ENCODE measurements at places on chromosomes 2 and 18. TPM values are rescaled to one million over a fixed set of nuclear protein-coding genes. Genes with fewer than 3 reads are reported as not detected.

ADD2 gene
- 65.7 TPM for polyA plus RNA-seq

TTL gene
- polyA plus RNA-seq: 93.9 TPM

OBSL1 gene
- polyA plus RNA-seq: 148 TPM

PTH2R gene
- polyA plus RNA-seq: 1.0 TPM

ABCG8 gene
- 1.2 TPM for polyA plus RNA-seq

SMIM21 gene
- 0.27 TPM for polyA plus RNA-seq

FAM237A gene
- polyA plus RNA-seq: not detected

SFTPB gene
- polyA plus RNA-seq: 0.12 TPM

TMEM178A gene
- polyA plus RNA-seq: 55.8 TPM

DPP10 gene
- polyA plus RNA-seq: 41.7 TPM

DNA sequence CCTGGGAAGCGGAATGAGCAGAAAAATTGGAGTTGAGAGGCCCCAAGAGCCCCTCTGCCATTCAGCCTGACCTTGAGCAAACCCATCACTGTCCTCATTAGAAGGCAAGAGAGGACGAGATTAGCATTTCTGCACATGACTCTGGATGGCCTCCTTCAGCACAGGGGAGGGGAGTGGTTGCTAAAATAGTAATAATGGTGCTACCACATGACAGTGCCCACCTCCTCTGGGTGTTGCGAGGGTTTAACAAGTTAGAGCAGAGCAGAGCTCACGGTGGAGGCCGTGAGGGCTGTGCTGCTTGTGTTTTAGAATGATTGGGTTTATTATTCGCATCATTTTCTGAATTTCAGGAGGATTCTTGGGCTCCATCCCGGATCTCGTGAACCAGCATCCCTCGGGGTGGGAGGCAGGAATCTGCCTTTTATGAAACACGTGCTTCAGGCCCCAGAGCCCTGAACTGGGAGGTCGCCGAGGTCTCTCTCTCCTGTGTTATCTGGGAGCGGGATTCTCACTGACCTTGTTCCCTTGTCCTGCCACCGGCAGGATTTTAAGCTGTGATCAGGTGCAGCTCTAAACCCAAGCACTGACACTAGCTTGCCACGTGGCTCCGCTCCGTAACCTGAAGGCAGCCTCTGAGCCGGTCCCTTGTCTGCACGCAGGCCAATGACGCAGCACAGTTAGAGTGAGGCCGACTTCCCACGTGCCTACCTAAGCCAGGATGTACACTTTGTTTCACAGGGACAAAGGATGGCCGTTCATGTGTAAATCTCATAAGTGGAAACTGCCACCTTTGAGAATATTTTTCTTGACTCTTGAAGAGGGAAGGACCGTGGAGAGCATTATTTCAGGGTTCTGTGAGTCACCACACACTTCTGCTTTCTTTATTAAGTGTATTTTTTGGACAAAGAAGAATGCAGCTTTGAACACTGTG lies 142.3 kb downstream of the ACOXL start:
- no peak overlapping the region for H3K4me3 ChIP-seq
- H3K27ac ChIP-seq: no peak overlapping the region
- H3K27me3 ChIP-seq: no peaks in the 10 kb centered on the region
- H3K4me1 ChIP-seq: peaks cover 3% of the 10 kb centered on the region
- DNase-seq: no peak

GRCh38 chr2:47344890-47345589 lies 57.9 kb upstream of the MSH2 start:
- peak; percentile 98 for DNase-seq
- H3K27ac ChIP-seq: peak overlapping the region; percentile 83
- H3K27me3 ChIP-seq: no peaks in the 10 kb centered on the region
- H3K36me3 ChIP-seq: no peaks in the 10 kb centered on the region
- peaks cover 10% of the 10 kb centered on the region for H3K4me1 ChIP-seq

GRCh38 chr2:85853499-85854165 lies 35.2 kb downstream of the ST3GAL5 start:
- H3K4me1 ChIP-seq: peaks cover 4% of the 10 kb centered on the region
- no peaks in the 10 kb centered on the region for H3K27me3 ChIP-seq
- DNase-seq: no peak
- no peak overlapping the region for H3K27ac ChIP-seq
- H3K36me3 ChIP-seq: peaks cover 37% of the 10 kb centered on the region

DNA sequence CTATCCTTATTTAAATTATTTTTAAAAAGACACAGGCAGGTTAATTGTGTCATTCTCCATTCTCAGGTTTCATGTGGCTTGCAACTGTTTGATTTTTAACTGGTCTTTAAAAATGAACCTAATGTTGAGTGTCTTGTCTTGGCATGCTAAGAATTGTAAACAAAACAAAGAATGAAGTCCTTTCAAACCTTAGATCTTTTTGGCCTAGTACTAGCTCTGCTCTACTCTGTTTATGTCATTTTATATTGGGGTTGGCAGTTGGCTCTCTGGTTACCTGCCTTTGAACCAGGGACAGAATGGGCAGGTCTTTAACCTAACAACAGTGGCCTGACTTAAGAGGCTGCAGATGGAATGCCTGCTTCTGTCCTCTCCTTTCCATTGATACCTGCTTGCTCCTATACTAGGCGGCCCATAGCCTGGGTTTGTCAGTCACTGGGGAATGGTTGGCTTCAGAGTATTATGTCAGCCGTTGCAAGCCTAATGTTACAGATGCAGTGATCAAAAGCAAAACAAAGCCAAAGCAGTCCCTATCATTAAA lies 85.5 kb downstream of the MTA3 start:
- H3K27me3 ChIP-seq: no peaks in the 10 kb centered on the region
- peaks cover 2% of the 10 kb centered on the region for H3K36me3 ChIP-seq
- no peak overlapping the region for H3K27ac ChIP-seq
- no peaks in the 10 kb centered on the region for H3K4me1 ChIP-seq

- H3K4me3 ChIP-seq: no peak overlapping the region
- DNase-seq: no peak
- H3K27me3 ChIP-seq: no peaks in the 10 kb centered on the region
- no peaks in the 10 kb centered on the region for H3K4me1 ChIP-seq
- H3K27ac ChIP-seq: no peak overlapping the region
- H3K36me3 ChIP-seq: no peaks in the 10 kb centered on the region
These were observed 87.2 kb upstream of the POU3F3 start for GRCh38 chr2:104766683-104767082.

GRCh38 chr2:215553946-215554345 lies 118.1 kb upstream of the FN1 start:
- H3K4me1 ChIP-seq: no peaks in the 10 kb centered on the region
- H3K4me3 ChIP-seq: no peak overlapping the region
- H3K27ac ChIP-seq: no peak overlapping the region
- H3K36me3 ChIP-seq: no peaks in the 10 kb centered on the region

- H3K36me3 ChIP-seq: no peaks in the 10 kb centered on the region
- no peak overlapping the region for H3K4me3 ChIP-seq
- no peaks in the 10 kb centered on the region for H3K27me3 ChIP-seq
These were observed 31.6 kb downstream of the STK39 start for GRCh38 chr2:168215813-168216212.

DNA sequence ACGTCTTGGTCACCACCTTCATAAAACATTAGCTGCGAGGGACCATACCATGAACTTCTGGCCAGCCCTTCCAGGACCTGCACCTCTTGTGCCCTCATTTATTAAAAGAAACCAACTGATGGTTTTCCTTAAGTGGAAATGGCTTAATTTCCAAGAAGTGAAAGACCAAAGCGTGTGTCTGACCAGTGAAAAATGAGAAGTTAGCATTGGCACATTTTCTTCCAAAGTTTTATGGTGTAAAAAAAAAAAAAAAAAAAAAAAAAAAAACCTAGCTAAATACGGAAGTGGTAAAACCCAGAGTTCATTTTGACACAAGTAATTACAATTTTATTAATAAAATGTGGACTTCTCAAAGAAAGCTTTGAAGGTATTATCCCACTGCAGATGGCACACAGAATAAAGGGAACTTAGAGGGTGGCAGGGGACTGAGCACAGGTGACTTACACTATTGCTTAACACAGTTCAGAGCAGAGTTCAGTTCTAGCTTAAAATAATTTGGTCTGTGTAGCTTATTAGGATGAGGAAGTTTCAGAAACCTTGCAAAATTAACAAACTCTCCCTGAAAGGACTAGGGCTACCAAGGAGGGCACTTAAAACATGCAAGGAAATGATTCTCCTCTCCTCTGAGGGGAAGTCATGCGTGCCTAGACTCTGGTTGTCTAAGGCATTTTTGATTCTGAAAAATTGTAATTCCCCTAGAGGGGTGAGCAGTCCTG lies 42.2 kb upstream of the EPG5 start:
- H3K27me3 ChIP-seq: no peaks in the 10 kb centered on the region
- no peak for DNase-seq
- no peak overlapping the region for H3K4me3 ChIP-seq

DNA sequence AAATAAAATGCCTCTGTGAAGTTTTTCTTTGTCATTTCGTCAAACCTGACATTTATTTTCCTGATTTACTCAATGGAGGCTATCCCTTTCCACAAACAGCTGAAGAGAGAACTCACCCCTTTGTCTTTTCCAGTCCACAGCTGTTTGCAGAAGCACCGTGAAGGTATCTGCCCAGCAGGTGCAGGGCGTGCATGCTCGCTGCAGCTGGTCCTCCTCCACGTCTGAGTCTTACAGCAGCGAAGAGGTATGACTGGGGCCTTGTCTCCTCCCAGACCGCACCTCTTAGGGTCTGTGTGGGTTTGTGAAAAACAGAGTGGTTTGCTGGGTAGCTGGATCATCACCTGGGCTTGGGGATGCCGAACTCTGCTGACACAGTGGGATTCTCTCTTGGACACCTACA lies 9.7 kb downstream of the SPP2 start:
- H3K36me3 ChIP-seq: no peaks in the 10 kb centered on the region
- DNase-seq: no peak
- H3K4me3 ChIP-seq: no peak overlapping the region
- no peak overlapping the region for H3K27ac ChIP-seq

- no peaks in the 10 kb centered on the region for H3K36me3 ChIP-seq
- no peak overlapping the region for H3K4me3 ChIP-seq
- H3K4me1 ChIP-seq: no peaks in the 10 kb centered on the region
- DNase-seq: no peak
These were observed 81.9 kb upstream of the COL5A2 start for GRCh38 chr2:189261431-189261841.

GRCh38 chr18:58492891-58493469 lies 135.9 kb downstream of the ALPK2 start:
- peak overlapping the region; percentile 54 for H3K27ac ChIP-seq
- DNase-seq: no peak
- H3K4me3 ChIP-seq: no peak overlapping the region
- peaks cover 44% of the 10 kb centered on the region for H3K4me1 ChIP-seq

DNA sequence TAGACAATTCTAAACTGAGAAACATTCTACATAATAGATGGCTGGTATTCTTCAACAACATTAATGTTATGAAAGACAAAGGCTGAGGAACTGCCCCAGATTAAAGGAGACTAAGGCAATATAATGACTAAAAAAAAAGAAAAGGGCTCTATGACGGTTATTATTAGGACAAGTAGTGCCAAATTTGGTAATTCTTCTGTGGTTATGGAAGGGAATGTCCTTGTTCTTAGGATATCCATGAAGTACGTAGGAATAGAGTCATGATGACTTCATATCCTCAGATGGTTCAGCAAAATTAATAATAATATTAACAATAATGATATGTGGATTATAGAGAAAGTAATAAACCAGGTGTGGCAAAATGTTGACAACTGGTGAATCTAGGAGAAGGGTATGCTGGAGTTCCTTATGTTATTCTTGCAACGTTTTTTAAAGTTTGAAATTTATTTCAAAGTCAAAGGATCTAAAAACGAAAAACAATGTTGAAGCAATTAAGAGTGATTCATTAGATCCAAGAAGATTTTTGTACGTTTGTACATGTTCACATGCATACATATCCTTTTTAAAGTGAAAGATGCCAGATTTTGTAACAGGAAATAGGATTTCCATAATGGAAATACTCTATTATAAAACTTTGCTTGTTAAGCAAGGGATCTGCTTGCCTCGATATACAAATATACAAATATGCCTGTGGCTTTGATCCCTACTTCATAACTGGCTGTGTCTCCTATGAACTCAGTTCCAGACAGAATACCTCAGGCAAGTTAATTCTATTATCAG lies 27.7 kb upstream of the STRN start:
- H3K27ac ChIP-seq: no peak overlapping the region
- DNase-seq: no peak
- no peaks in the 10 kb centered on the region for H3K4me1 ChIP-seq

GRCh38 chr2:148651972-148652371 lies 7.4 kb downstream of the EPC2 start:
- no peaks in the 10 kb centered on the region for H3K36me3 ChIP-seq
- H3K27ac ChIP-seq: no peak overlapping the region
- H3K4me1 ChIP-seq: peaks cover 3% of the 10 kb centered on the region
- no peak overlapping the region for H3K4me3 ChIP-seq
- no peaks in the 10 kb centered on the region for H3K27me3 ChIP-seq

GRCh38 chr2:173734797-173735196 lies 230.4 kb downstream of the SP3 start:
- H3K27me3 ChIP-seq: no peaks in the 10 kb centered on the region
- no peaks in the 10 kb centered on the region for H3K36me3 ChIP-seq
- H3K4me1 ChIP-seq: no peaks in the 10 kb centered on the region
- no peak overlapping the region for H3K27ac ChIP-seq

- no peak for DNase-seq
- no peak overlapping the region for H3K27ac ChIP-seq
- H3K4me3 ChIP-seq: no peak overlapping the region
- no peaks in the 10 kb centered on the region for H3K36me3 ChIP-seq
- no peaks in the 10 kb centered on the region for H3K27me3 ChIP-seq
- peaks cover 2% of the 10 kb centered on the region for H3K4me1 ChIP-seq
These were observed 78.9 kb downstream of the NRXN1 start for GRCh38 chr2:50953021-50953420.

DNA sequence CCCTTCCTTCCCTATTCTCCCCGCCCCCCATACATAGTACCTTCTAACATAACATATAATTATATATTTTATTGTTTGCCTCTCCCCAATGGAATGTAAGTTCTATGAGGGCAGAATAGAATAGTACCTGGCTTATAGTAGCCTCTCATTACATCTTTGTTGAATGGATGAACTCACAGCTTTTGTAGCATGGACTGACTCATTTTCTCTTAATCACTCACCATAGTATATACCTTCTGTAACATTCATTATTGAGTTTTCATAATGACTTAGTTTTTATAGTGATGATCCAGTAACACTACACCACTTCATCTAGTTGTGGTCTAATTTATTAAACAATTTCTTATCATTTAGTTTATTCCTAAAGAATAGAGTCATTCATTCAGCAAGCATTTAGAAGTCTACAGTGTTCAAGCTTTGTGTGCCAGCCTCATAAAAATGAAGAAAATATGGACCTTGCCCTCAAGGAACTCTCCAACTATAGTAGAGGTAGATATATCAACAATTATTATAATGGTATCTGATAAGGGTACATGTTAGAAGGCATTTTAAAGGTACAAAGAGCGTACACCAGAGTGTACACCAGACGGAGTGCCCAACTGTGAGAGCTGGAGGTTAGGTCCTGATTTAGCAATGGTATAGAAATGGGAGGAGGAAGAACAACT lies 31.1 kb downstream of the NCOA1 start:
- no peak overlapping the region for H3K4me3 ChIP-seq
- no peaks in the 10 kb centered on the region for H3K27me3 ChIP-seq
- DNase-seq: no peak
- H3K27ac ChIP-seq: no peak overlapping the region
